Smooth muscle cell of the umbilical artery (primary cell): ENCODE measurements at places on chromosomes 12 and 14. TPM values are rescaled to one million over a fixed set of nuclear protein-coding genes. Genes with fewer than 3 reads are reported as not detected.

Gene STAC3
- not detected in 2 replicates for total RNA-seq

Gene SMCO2
- 0.89 and 1.4 TPM in 2 replicates for total RNA-seq

Gene CLEC2D
- total RNA-seq = 4.2 and 5.9 TPM in 2 replicates

Gene BHLHE41
- total RNA-seq = 16.0 and 27.8 TPM in 2 replicates

Gene CARMIL3
- 0.05 TPM in 1 of 2 replicates, not detected in the other for total RNA-seq

Gene ENO2
- 78.1 and 80.9 TPM in 2 replicates for total RNA-seq

Gene RBP5
- not detected in 2 replicates for total RNA-seq
